ENCODE measurements at places on chromosomes 5 and 9. TPM values are rescaled to one million over a fixed set of nuclear protein-coding genes. Genes with fewer than 3 reads are reported as not detected.

Gene RGS14
- 74.6 TPM for total RNA-seq

Gene NME5
- 0.74 TPM for total RNA-seq

Gene JAKMIP2
- total RNA-seq, result 11.8 TPM

Gene SPATA31C1
- total RNA-seq, result not detected

Gene IGIP
- total RNA-seq, result 1.2 TPM

Gene PCDHA9
- total RNA-seq, result 1.4 TPM

Gene NKD2
- total RNA-seq, result 12.8 TPM

GRCh38 chr5:83488821-83489220 lies 17.3 kb downstream of the VCAN start:
- peaks cover 62% of the 10 kb centered on the region for H3K4me1 ChIP-seq
- H3K36me3 ChIP-seq, result peaks cover 63% of the 10 kb centered on the region
- no peak for DNase-seq
- H3K27ac ChIP-seq, result no peak overlapping the region

DNA sequence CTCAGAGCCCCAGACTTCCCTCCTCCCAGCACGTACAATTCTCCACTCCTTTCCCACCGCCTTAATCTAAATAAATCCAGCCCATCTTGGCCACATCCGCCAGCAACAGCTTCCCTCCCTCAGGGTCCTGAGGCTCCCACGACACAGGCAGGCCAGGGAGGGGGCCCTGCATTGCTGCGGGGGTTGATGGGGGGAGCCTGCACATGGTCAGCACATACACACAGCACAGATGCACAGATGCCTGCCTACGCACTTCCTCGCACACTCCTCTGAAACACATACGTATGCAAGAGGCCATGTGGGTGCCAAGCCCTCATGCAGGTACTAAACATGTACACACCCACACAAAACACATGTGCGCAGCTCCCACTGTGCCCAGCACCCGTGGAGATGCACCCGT lies 14.8 kb downstream of the PDGFRB start:
- H3K27ac ChIP-seq, result no peak overlapping the region
- no peak overlapping the region for H3K4me3 ChIP-seq
- DNase-seq, result no peak
- peaks cover 70% of the 10 kb centered on the region for H3K4me1 ChIP-seq

DNA sequence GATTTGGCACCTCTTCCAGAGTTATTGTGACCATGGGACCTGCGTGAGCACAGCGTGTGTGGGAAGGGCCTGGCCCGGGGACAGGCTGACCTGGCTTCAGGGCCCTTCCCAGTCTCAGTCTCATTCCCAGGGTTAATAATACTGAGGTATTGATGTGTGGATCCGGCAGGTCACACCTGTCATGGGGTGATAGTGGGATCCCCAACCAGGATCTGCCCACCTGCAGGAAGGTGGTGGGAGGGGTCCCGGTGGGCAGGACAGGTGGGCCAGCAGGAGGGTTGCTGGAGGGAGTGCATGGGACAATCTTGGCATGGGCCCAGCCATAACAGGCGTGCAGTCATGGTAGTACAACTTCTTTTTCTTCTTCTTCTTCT lies 55.4 kb downstream of the COL15A1 start:
- DNase-seq, result no peak
- no peak overlapping the region for H3K27ac ChIP-seq
- peaks cover 6% of the 10 kb centered on the region for H3K27me3 ChIP-seq
- H3K36me3 ChIP-seq, result no peaks in the 10 kb centered on the region

GRCh38 chr5:147743012-147743411 lies 39.5 kb downstream of the JAKMIP2 start:
- H3K27me3 ChIP-seq, result no peaks in the 10 kb centered on the region
- no peak overlapping the region for H3K4me3 ChIP-seq
- no peak for DNase-seq
- H3K36me3 ChIP-seq, result no peaks in the 10 kb centered on the region
- H3K27ac ChIP-seq, result no peak overlapping the region
- H3K4me1 ChIP-seq, result peaks cover 11% of the 10 kb centered on the region

- no peak overlapping the region for H3K27ac ChIP-seq
- no peak for DNase-seq
- H3K4me3 ChIP-seq, result no peak overlapping the region
- H3K4me1 ChIP-seq, result peaks cover under 1% of the 10 kb centered on the region
- H3K36me3 ChIP-seq, result no peaks in the 10 kb centered on the region
- no peaks in the 10 kb centered on the region for H3K27me3 ChIP-seq
Measured at GRCh38 chr9:97510797-97511654, 9.6 kb downstream of the TMOD1 start.

DNA sequence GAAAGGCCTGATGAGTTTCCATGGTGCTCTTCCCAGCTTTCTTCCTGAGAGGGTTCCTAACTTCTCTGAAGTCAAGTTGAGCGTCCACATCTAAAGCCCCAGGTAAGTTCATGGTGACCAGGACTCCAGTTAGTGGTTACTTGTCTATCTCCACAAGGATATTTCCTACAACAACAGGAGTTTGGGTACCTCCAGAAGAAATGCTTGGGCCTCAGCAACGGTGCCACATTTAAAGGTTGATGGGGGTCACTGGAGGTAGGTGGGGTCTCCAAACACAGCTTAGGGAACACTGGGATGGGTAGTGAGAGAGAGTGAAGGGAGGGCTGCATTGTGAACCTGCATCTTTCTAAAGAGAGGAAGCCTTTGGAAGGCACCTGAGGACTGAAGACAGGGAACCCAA lies 123.4 kb downstream of the BOD1 start:
- no peaks in the 10 kb centered on the region for H3K36me3 ChIP-seq
- H3K4me1 ChIP-seq, result peaks cover 4% of the 10 kb centered on the region
- no peak overlapping the region for H3K27ac ChIP-seq
- no peaks in the 10 kb centered on the region for H3K27me3 ChIP-seq
- DNase-seq, result no peak

DNA sequence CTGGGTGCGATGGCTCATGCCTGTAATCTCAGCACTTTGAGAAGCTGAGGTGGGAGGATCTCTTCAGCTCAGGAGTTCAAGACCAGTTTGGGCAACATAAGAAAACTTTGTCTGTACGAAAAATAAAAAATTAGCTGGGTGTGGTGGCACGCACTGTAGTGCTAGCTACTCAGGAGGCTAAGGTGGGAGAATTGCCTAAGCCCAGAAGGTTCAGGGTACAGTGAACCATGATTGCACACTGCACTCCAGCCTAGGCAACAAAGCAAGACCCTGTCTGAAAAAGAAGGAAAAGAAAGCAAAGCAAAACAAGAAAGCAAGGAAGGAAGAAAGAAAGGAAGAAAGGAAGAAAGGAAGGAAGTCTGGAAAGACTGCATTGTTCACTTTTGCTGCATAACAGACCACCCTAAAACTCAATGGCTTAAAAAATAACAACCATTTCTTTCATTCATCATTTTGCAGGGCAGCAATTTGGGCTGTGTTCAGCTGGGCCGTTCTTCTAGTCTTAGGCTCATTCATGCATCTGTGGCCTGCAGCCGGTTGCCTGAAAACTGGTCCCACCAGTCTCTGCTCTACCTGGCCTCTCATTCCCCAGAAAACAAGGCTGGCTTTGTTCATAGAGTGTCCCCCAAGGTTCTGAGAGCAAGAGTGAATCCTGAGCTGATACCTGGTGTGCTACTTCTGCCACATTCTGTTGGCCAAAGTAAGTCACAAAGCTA lies 82.4 kb upstream of the MIER3 start:
- DNase-seq, result no peak
- H3K36me3 ChIP-seq, result no peaks in the 10 kb centered on the region
- peaks cover 10% of the 10 kb centered on the region for H3K4me1 ChIP-seq
- H3K4me3 ChIP-seq, result no peak overlapping the region
